SK-MEL-5 (cell line): ENCODE measurements at places on chromosomes 7 and 10.

DNA sequence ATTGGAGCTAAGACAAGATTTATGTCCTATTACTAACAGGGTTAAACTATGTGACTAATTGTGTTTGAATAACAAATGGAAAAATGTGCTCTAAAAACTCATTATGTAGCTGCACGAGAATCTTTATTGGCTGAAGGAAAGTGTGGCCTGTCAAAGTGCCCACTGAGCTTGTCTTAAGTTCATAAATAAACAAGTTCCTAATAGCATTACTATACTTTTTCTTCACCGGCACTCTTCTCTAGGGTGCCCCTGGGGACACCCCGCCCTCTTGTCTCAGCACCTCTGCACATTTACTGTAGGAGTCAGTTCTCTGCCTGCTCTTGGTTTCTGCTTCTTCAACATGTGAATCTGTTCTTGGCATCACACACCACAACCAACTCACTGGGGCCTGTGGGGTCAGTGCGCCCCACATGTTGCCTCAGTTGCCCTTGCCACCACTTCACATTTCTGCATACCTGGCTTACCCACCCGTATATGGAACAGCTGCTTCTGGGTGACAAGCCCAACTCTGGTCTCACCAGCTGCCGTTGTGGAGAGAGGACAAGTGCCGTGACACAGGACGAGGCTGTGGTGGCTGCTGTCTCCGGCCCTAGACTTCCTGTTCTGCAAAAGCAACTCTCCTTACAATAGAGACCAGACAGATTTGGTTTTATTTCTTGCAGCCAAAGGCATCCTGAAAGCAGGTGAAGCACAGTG lies 96.3 kb upstream of the DDC start:
- no peak for DNase-seq

- no peak for DNase-seq
These were observed 34.7 kb downstream of the RBM17 start for GRCh38 chr10:6123532-6123931.

DNA sequence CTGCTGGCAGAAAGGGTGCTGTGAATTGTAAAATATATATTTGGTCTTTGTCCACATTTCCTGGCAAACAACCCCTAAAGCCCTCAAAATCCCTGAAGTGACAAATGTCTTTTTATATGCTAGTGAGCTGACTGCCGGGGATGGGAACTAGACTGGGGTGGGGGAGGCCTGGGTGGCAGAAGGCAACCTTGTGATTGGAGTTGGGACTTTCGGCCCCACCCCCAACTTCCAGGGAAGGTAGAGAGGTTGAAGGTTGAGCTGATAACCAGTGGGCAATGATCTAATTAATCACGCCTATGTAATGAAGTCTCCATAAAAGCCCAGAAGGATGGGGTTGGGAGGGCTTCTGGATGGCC lies 2.7 kb downstream of the EPHA1 start:
- no peak for DNase-seq

DNA sequence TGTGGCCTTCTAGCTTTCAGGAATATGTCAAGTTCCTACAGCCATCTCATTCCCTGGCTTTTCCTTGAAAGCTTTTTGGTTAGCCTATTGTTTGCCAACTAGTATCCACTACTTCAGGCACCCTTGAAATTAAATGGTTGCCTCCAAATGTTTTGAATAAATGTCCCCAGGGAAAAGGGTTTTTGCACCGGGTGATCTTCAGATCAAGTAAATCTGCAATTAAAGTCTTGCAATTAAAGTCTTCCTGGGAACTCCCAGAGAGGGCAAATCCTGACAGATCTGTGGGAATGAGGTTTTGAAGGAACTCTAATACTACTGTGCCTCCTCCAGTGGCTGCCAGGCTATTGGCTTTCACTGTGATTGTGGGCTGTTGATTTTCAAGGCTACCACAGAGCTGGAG lies 17.7 kb upstream of the ZNRF2 start:
- no peak for DNase-seq
